ENCODE measurements at places on chromosomes 6 and 20. TPM values are rescaled to one million over a fixed set of nuclear protein-coding genes. Genes with fewer than 3 reads are reported as not detected.

Gene CCN6
- total RNA-seq: not detected

Gene FRS3
- 7.5 TPM for total RNA-seq

Gene PIGT
- 94.3 TPM for total RNA-seq

GRCh38 chr6:160274871-160275510 is 16.4 kb upstream of the SLC22A2 start:
- DNase-seq: no peak

DNA sequence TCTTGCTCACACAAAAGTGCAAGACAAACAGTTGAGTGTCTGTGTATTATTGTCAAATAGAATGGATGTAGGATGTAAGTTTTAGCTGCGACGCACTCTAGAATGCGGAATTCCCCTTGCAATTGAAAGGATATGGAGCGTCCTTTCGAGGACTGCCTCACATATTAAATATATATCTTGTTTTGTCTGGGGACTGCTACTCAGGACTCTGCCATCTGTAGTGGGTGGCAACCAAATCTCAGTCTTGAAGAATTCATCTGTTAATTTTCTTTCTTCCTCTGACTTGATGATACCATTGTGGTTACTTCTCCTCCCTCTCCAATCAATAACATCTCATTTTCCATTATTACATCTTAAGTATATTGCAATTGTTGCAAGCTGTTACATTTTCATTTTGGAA is 121.6 kb downstream of the SOX4 start:
- no peak for DNase-seq

- DNase-seq: no peak
These were observed 91.0 kb downstream of the UNC5CL start for GRCh38 chr6:40947876-40948526.

GRCh38 chr6:4322134-4322845 is 186.9 kb upstream of the ECI2 start:
- DNase-seq: no peak

- no peak for DNase-seq
These were observed 295.4 kb downstream of the FOXA2 start for GRCh38 chr20:22288957-22289356.

DNA sequence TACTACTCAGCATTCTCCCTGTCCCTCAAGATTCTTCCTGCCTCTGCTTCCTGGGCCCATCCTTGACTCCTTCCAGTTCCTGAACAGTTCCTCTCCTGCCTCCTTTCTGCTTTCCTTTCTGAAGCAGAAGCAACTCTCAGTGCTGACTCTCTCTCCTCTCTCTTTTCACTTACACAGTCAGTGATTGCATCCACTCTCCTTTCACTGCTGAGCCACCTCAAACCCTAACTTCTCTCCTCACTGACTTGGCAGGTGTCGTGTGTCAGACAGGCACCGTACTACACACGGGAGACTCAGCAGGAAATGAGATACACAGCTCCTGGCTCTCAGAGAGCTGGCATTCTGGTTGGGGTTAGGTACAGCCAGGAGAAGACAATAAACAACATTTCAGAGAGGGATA is 5.6 kb downstream of the ABHD16A start:
- no peak for DNase-seq

GRCh38 chr6:7727086-7727945 is 1.4 kb downstream of the BMP6 start:
- no peak for DNase-seq

- DNase-seq: no peak
These were observed 156.1 kb downstream of the ZFP64 start for GRCh38 chr20:52035498-52035897.

- DNase-seq: no peak
These were observed 197.9 kb downstream of the TRIM27 start for GRCh38 chr6:28725890-28726348.

DNA sequence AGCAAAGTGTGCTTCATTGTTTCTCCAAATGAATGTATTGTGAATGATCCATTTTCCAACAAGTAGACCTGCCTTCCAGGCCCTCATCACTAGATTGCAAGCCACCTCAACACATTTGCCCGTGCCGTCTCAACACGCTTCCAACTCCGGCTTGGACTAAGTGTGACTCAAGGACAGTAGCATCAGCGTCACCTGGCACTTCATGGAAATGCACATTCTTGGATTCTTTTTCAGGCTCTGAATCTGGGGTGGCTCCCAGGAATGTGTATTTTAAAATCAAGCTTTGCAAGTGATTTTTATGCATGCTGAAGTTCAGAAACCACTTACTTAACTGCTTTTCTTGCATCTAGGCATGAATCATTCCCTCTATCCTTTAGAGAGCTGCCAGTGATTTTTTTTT is 129.6 kb upstream of the EEF1E1 start:
- DNase-seq: no peak

DNA sequence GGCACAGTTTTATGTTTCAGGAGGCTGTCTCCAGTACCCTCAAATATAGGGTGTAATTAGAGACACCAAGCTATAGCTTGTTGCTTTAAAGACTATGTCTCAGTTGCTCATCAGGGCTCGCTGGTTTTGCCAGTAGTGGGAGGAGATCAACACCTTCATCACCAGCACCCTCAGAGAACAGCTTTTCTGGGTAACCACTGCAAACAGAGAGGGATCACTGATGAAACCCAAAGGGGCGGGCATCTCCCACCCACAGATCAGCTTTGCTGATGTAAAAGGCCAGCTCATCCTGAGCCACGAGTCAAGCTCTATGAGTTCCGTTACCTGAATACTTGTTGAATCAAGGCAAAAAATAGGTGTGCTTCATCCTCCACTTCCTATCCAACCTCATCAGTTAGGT is 187.7 kb downstream of the AIG1 start:
- no peak for DNase-seq

GRCh38 chr6:57265755-57266221 is 43.7 kb upstream of the RAB23 start:
- DNase-seq: no peak

DNA sequence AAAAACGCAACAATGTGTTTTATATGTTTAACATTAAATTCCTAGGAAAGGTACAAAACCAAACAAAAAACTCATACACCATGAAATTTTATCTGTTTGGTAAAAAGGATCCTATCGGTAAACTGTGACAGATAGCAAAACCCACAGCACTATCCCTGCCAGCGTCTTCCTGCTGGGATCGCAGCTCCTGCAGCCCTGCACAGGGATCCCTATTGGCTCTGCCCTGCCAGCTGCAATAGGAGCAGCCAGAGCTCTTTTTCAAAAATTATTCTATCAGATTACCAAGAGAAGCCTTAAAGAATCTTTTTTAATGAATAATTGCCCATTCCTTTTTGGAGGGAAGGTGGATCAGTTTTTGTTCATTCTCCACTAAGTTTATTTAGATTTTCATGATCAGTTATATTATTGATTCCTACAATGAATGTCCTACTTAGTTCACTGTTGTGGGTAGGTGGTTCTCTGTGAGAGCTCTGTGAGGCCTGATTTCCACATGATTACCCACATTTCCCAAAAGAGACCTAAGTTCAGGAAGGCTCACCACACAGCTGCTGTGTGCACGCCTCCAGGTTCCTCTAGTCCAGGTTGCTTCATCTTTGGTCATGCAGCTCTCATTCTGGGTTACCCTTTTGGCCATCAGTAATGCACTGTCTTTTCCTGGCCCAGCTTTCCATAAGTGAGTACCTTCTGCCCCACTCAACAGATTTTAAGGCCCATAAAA is 293.8 kb downstream of the FRK start:
- no peak for DNase-seq

DNA sequence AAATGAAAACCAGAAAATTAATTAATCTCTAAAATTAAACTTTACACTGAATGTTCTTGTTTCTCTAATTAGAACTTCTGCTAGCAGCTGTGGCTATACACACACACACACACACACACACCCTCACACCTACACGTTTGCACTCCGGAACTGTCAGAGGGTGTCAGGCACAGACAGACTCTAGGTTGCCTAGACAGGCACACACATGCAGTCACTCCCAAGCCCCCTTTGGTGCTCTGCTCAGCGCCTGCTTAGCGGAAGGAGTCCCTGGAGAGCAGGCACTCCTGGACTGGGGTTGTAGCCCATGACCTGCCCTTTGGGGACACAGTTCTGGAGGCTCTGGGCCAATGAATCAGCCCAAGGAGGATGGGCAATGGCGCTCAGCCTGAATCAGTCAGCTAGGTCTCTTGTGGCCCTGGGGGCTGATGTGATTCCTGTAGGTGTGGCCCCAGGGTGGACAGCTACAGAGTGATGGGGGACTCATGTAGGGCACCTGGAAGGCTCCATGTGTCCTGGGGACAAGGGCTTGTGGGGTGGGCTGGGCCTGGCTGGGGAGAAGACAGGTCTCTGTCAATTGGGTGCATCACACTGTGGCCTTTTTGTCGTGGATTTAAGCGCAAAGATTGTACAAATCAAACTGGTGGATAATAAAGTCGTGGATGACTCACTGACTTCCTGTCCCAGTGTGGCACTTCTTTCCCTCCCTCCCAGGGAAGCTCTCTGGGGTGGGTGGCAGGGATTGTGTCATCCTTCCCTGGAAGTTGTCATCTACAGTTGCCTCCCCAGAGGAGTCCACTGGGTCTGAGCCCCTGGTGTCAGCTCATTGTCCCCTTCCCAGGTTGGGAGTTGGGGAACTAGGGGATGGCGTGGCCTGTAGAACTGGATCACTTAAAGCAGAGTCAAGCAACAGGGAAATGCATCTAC is 8.8 kb downstream of the TMEM151B start:
- DNase-seq: no peak

DNA sequence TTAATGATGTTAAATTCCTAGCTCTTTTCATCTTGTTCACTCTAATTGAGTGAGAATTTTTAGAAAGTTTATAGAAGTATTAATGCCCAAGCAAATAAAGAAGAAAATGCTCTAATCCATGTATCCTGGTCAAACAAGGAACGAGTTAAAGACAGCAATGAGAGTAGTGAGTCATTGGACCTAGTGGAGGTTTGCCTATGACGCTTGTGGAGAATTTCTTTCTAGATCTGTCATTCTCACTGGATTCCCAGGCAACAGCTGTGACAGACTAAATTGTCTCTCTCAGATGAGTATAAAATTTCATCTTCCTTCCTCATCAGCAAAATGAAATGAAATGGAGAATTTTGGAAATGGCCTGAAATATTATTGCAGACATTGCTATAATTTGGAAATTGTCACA is 127.9 kb downstream of the COL19A1 start:
- DNase-seq: no peak

DNA sequence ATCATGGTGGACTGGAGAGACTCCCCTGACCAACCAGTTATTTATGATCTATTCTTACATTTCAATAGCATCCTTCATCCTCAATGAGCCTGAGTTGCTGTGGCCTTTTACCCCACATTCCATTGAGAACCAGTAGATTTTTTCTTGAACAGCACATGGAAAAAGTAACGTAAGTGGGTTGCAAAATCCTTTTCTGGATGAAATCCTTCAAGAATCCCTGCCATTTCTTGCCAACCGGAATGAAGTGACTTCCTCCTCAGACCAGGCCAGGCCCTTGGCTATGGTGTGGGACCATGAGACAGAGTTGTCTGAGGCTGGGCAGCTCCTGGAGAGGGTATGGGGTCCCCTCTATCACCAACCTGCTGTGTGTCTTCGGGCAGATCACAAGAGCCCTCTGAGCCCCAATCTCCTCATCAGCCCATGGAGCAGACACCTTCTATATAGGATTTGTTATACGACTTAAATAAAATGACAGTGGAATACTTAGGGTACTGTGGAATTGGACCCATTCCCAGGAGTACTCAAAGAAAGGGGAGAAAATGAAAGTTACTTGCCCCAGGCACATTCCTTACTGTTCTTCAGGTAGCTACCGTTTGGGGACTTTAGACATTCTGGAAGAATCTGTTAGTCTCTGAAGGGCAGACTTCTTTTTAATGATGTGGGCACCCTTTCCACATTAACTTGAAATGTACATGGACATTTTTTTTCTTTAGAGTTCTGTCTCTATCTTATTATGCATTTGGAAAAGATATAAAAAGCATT is 10.9 kb downstream of the EYA2 start:
- no peak for DNase-seq

DNA sequence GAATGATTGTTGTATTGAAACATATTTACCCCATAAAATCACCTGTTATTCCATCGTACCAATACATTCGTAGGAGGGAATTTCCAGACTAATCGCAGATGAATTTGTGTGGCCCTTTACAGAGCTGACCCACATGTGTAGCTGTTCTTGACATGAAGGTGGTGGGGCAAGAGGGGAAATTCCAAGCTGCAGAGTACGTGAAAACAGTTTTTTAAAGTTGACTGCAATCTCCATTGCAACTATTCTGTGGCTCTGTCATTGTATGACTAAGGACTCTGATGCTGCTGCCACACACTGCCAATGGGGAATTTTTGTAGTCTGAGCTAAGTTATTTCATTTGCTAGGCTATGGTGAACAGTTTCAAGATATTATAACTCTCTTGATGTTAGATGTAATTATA is 46.4 kb upstream of the ADTRP start:
- DNase-seq: no peak

DNA sequence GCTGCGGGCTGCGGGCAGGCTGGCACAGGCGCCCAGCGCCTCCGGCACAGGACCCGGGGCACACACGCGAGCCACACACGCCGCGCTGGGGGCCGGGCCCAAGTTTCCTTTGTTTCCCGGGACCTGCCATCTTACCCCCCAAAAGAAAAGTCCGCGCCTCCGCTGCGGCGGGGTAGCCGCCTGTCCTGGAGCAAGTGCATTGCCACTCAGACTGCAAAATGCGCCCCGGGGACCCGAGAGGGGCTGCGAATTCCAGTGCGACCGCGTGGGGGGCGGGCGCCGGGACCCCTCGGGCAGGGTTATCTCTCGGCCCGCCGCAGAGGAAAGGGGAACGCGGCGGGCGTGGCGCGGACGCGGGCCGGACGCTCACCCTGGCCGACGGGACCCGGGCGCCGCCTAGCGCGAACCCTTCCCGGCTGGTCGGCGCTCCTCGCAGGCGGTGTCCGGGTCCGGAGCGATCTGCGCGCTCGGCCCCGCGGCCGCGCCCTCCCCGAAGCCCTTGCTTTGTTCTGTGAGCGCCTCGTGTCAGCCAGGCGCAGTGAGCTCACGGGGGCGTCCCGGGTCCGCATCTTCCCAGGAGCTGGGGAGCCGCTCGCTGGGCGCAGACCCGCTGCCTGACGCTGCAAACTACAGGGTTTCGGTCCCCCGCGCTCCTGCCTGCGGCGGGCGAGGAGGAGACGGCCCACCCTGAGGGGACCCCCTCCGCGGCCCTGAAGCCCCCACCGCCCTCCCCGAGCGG is 639 bp upstream of the CD24 start:
- DNase-seq: peak; percentile 53

DNA sequence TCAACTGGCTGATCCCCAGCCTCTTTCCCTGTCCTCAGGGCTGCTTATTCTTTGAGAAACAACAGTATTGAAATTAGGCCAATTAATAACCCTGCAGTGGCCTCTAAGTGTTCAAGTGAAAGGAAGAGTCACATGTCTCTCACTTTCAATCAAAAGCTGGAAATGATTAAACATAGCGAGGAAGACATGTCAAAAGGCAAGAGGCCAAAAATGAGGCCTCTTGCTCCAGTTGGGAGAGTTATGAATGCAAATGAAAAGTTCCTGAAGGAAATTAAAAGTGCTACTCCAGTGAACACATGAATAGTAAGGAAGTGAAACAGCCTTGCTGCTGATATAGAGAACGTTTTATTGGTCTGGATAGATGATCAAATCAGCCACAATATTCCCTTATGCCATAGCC is 131.5 kb downstream of the MACROD2 start:
- no peak for DNase-seq

- DNase-seq: no peak
These were observed 94.6 kb downstream of the BCAS1 start for GRCh38 chr20:53975761-53976160.

GRCh38 chr6:56579155-56579851 is 63.4 kb downstream of the DST start:
- DNase-seq: no peak

GRCh38 chr6:38151580-38152500 is 332.3 kb downstream of the ZFAND3 start:
- no peak for DNase-seq
